SK-N-SH (cell line): ENCODE measurements at places on chromosomes 7 and 10.

- no peak for DNase-seq
Observed at GRCh38 chr7:96059075-96059474, 262.8 kb downstream of the SLC25A13 start.

DNA sequence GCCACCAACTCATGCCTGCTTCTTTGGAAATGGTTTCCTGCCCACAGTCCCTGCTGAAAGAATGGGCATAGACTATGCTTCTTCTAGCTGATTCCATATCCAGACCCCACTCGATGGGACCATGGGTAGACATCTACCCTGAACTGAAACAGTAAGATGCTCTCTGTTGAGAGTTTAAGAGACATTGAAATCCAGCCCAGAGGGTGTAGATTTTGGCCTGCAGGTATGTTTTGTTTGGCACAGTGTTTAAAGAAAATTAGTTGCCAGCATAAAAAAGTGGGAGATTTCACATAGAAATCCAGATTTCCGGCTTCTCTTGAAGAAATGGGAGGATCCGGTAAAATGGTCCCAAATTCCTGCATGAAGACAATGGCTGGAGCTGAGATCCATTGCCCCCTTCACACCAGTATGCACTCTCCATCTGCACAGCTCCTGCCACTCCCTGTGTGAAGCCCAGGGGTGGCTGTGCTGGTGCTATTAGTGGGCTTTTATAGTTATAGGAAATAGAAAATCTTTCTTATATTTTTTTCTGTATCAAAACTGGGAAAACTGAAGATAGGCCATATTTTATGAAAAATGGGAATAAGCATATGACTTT is 218.1 kb downstream of the PTEN start:
- DNase-seq: no peak

GRCh38 chr10:63265222-63265617 is 132.1 kb downstream of the NRBF2 start:
- peak; percentile 46 for DNase-seq

DNA sequence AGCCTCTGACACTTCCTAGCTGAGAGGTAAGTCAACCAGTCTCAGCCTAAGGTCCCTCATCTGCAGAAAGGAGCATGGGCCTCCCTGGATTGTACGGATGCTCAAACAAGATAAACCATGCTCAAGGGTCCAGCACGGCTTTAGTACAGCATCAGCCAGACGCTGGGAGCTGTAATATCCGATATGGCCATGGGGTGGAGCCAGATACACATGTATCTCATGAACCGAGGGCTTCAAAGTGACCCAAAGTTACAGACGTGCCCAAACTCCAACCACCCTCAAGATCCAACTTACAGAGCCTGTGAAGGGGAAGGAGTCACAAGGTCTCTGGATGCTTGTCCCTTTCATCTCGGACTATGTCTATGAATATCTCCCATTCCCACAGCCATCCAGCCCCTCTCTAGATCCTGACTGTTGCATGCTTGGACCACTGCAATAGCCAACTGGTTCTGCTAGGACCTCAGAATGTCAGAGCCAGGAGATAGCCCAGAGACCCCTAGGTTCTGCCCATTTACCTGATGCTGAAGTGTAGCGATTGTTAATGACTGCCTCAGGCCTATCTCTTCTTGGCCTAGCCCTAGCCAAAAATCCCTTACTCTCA is 142.4 kb downstream of the SH3PXD2A start:
- DNase-seq: peak; percentile 73

- DNase-seq: no peak
Observed at GRCh38 chr10:128386816-128387604, 260.8 kb upstream of the MKI67 start.

DNA sequence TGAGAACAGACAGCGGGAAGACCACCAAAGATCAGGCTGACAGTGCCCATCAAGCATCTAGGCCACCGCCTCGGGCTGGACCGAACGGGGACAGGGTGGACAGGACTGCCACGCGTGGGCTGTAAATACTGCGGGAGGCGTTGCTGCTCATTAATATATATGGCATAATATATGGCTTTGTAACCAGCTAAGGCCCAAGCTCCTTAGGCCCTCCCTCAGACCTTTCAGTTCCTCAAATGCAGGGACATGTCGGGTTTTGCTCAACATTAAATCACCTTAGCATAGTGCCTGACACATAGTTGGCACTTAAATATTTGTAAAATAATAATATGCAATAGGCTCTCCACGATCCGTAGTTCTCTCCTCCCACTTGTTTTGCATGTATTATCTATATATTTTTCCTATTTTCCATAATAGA is 402 bp upstream of the TMEM168 start:
- no peak for DNase-seq

DNA sequence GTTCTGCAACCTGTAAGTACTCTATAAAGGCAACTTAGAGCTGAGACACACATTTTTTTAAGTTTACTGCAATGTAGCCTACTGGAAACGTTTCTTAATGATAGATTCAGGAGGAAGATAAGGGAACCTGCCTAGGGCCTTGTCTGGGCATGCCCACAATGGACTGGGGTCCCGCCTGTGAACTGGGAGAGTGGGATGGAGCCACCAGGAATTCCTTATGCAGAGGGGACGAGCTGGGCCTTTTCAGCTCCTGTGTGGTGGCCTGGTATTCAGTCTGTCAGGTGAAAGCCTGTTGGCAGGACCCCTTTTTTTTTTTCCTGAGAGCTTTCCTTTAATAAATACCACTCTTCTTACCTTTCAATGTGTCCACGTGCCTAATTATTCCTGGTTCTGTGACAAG is 384.4 kb upstream of the ZWINT start:
- no peak for DNase-seq

DNA sequence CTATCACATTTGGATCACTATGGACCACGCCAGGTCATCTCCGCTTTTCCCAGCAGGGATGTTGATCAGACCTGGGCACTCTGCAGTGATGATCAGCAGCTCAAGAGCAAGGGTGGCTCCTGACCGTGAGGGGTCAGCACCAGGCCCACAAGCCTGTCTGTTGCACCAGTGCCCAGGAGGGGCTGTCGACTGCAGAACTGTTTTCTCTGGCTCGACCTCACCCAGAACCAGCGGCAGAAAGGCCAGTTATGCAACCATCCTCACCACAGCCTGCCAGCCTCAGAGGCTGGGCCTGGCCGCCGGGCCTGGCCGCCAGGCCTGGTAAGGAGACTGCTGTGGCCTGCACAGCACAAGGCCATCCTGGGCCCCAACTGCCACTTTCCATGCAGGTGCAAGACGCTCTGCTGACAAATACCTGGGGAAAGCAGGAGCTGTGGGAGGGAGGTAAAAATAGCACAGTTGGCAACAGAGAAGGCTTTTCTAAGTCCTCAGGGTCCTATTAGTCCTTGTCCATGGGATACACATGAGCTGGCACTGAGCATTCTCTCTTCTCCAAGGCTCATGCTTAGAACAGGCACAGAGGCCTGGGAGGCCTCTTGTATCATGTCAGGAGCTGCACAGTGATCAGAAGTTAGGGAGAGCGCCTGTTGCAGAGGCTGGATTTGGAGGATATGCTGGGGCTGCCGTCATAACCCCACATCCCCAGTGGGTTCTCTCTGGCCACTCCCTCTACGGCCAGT is 17.5 kb downstream of the KCNMA1 start:
- DNase-seq: no peak

- no peak for DNase-seq
Observed at GRCh38 chr10:43050011-43050410, 26.9 kb upstream of the RET start.

DNA sequence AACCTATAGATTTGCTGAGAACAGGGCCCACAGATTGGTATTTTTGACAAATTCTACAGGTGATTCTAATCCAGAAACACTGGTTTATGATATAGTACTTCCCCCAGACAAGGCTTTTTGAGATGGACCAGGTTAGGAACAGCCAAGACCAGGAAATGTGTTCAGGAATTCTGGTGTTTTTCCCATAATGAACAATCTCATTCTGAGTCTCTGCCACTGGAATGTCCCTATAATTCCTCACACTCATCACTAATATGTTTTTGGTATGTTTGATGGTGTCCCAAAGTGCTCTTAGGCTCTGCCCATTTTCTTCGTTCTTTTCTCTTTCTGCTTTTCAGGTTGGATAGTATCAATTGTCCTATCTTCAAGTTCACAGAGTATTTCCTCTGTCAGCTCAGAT is 107.2 kb upstream of the IGFBP3 start:
- DNase-seq: no peak

DNA sequence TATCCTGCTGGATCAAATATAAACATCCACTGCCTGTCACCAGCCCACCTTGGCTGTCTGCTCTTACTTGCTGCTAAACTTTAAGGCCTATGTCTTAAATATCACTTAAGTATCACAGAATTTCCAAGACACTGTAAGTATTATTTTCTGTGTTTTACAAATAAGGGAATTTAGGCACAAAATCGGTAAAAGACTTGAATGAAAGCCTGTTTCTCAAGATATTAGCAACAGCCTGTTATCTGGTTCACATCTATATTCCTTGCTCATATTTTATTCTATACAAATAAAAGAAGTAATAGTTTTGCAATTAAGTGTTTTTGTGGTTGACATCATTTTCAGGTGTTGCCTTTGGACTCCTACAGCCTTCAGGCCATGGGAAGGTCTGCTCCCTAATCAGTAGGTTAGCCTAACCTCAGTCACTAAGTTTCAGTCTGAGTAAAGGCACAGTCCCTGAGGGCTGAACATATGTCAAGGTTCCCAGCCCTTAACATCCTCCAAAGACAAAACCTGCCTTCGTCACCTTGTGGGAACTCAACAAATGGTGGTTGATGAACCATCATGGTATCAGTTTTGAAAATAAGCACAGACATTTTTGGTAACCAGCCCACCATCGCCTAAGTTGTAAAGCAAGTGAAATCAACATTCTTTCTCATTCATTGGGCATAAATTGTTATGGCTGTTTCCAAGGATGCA is 127.1 kb downstream of the CREB5 start:
- DNase-seq: no peak

DNA sequence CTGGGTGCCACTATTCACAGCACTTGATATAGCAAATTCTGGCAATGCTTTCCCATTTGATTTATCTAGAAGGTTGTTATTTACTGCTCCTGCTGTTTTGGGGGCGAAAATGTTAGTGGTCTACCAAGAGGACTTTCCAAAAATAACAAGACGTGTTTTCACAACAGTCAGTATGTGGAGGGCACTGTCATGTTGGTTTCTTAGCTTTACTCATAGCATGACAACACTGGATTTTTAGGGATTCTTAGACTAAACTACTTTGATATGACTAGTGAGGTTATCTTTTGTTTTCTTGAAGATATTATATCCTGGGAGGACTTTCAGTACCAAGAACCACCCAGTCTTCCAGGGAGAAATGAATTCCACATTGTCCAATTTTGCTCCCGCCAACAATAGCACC is 49.4 kb downstream of the NUDCD3 start:
- no peak for DNase-seq

GRCh38 chr7:128268233-128268632 is 27.2 kb downstream of the LEP start:
- no peak for DNase-seq

DNA sequence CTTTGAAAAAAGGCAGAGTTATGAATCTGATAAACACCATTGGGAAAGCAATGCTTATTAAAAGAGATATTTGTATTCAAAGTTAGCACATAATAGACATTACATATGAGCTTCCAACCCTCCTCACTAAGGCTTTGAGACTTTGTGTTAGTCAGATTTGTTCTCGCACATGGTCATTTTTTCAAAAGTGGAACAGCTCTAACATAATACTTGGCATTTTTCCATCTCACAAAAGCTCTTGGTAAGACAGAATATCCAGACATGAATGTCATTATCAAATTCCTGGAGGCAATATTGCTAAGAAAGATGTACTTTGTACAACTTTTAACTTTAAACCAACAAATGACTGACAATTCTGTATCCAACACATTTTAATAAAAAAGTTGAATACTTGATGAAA is 292.4 kb upstream of the SMIM30 start:
- DNase-seq: no peak

DNA sequence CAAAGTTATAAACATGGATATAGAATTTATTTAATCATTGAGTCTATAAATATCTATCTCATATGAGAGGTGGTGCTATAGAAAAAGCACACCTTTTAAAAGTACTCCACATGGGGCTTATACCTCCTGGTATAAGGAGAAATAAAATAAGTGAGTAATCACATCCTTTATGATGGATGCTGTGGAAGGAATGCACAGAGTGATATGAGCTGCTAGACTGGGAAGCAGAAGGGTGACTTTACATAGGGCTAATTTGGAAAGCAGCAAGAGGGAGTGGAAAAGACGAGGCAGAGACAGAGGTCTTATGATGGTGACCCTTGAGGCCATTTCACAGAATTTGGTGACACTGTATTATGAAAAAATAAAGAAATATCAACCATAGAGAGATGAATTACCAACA is 59.4 kb upstream of the AHR start:
- DNase-seq: no peak

DNA sequence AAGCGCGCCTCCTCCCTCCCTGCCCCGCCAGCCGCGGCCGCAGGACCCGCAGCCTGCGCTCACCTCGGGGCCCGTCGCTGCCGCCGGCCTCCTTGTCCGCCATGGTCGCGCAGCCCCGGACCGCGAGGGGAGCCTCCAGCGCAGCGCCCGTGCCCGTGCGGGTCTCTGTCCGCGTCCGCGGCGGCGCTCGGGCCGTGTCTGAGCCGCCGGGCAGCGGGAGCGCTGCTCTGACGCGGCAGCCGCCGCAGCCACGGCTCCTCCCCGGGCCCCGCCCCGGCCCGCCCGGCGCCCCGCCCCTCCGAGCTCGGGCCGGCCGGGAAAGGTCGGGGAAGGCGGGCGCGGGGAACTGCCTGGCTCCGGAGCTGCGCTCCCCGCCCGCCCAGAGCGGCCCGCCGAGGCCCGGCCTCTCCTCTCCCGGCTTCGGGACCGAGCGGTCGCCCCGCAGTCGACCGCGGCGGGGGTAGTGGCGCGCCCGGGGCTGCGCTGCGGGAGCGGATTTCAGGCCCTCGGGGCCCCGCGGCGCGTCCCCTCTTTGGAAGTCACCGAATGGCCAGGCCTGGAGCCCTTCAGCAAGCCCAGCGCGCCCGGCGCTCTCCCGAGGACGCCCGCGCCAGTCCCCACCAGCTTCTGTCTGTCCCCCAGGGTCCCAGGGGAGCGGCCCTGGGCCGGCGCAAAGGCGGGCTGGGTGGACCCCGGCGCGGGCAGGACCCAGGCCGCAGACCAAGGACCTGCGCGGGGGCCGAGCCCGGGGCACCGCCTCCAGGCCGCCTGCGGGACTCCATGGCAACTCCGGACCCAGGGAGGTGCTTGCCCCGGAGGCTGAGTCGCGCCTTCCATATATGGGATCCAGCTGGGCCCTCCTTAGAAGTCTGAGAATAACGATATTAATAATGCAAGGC is at the start of gene HSPA12A:
Gene HSPA12A, minus strand, starts transcription at position 200 of the 899 bp plus-strand sequence. Its CDS starts 97 bp downstream, at position 103.
- DNase-seq: peak; percentile 95

- DNase-seq: no peak
Observed at GRCh38 chr10:74437822-74438221, 286.8 kb downstream of the ADK start.

- no peak for DNase-seq
Observed at GRCh38 chr10:5543623-5544022, 18.9 kb downstream of the CALML3 start.

GRCh38 chr7:9407816-9408215 is 974.4 kb downstream of the NXPH1 start:
- DNase-seq: no peak
